Left cardiac atrium (tissue), 4 donors: ENCODE measurements at places on chromosomes 6 and 20.

GRCh38 chr6:166551754-166552495 is 34.6 kb downstream of the RAMACL start:
- no peak for DNase-seq

GRCh38 chr6:25973923-25974555 is 11.4 kb downstream of the TRIM38 start:
- no peak for DNase-seq

DNA sequence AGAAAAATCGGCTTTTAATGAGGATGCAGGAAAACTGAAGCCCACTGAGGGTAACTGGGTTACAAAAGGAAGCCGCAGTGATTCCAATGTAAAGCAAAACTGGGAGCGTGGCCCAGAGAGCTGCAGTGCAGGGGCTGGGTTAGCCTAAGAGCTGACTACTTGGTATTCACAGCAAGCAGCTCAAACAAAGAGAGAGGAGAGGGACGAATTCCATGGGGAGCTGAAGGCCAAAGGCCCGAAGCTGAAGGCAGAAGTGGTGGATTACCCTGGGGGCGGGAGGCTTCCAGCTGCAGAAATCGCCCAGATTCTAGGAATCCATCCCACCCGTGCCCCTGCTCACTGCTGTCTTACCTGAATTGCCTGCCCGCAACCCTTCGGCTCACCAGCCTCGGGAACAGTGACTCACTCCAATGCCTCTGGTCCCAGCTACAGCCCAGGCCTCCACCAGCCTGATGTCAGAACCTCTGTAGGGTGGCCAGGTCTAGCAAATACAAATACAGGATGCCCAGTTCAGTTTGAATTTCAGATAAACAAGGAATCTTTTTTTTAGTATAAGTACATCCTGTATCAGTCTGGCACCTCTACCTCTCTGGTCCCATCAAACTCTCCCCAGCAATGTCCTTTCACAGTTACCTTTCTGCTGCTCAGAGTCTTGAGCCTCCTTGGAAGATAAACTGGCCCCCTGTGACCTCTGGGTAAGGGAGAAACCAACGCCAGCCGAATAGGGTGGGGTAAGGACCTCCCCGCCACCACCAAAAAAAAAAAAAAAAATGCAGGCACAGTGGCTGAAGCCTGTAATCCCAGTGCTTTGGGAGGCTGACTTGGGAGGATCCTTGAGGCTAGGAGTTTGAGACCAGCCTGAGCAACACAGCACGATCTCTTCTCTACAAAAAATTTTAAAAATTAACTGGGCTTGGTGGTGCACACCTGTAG is 14.6 kb upstream of the ZMYND8 start:
- DNase-seq = no peak

DNA sequence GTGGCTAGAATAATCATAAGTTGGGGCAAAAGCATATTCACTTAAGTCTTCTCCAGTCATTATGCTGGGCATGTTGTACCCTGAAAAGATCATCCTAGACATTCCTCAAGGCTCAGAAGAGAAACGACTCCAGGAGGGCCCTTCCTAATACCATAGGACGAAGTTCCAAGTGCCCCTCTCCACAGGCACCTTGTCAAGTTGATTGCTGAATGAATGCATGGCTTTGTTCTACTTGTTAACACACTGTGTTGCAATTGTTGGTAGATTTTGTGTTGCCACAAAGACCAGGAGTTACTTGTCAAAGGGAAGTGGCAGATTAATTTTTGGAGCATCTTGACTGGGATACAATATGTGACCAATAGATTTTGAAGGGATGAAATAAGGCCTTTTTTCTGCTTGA is 194.3 kb upstream of the SMLR1 start:
- DNase-seq = no peak

DNA sequence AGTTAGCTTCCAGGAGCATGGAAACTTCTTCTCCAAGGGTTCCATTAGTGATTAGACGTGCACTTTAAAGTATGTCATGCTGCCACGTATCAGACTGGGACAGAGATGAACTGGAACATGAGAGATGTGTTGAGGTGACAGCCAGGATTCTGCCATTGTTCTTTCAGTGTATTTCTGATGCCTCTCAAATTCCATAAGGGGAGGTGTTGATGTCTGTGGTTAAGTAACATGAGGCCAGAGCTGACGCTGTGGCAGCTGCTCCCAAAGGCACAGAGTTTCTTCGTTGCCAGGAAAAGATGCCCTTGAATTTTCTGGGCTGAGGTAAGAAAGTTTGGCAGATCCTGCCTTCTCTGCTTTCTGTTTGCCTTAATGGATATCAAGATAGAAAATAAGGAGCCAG is 63.5 kb downstream of the TRMT6 start:
- DNase-seq = peak; percentile 26

GRCh38 chr6:131244942-131245341 is 109.7 kb downstream of the AKAP7 start:
- no peak for DNase-seq

DNA sequence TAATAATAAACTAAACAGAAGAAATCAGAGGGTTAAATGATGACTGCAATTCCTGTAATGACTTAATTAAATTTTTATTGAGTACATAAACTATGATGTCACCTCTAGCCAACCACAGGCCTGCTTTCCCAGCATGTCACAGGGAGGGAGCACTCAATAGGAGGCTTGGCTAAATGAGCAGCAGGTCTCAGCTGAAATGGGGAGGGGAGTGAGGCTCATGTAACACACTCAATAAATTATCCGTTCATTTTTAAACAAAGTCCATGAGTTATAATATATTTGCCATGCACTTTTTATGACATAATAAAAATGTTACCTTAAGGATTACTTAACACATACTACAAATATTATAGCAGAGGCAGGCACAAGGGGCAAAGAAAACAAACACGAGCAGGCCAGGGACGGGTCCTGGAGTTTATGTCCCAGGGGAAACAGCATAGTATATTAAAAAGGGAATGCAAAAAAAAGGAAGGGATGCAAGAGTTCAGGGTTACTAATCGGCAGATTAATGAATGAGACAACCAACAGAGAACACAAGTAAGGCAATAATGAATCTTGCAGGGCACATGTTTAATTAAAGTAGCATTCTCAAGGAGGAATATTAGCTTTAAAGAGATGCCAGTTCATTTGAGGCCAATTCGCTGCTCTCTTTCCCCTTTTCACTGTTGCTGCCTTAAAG is 27.1 kb upstream of the FAM83C start:
- DNase-seq = no peak

GRCh38 chr6:70180901-70181599 is 121.8 kb downstream of the COL9A1 start:
- DNase-seq = no peak

- no peak for DNase-seq
Measured at GRCh38 chr6:163253556-163254213, 160.8 kb upstream of the QKI start.

DNA sequence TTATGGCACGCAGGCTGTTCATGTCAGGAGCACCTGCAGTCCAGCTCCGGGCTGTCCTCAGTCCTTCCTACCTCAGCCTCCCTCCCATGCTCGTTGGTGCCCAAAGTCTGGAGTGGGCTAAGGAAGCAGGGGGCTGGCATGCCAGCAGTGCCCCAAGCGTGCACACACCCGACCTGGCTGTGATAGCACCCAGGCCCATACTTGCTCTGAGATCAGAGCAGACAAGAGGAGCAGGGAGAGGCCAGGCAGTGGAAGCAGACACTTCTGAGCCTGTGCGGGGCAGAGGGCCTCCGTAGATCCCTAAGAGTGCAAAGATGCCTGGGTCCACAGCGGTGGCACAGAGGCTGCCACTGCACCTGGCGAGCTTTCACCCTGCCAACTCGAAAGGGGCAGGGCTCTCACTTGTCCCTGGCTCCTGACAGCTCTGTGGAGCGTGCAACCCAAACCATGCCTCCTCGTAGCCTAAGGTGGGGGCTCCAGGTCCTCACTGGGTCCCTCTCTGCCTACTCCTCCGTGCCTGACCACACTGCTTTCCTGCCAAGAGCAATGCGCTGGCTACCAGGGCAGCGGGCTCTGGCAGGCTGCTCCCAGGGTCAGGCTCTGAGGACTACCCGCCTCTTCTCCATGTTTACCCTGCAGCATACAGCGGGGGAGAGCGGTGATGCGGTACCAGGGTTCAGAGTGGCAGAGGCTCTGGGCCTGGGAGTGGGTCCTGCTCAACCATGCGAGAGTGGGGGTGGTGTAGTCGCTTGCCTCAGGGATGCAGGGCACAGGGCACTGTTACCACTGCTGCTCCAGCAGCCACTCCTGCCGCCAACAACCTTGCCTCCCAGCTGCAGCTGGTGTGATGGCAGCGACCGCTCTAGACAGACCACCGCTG is 59.5 kb downstream of the MANEA start:
- no peak for DNase-seq

GRCh38 chr6:154579046-154579445 is 68.6 kb upstream of the CNKSR3 start:
- DNase-seq = no peak

DNA sequence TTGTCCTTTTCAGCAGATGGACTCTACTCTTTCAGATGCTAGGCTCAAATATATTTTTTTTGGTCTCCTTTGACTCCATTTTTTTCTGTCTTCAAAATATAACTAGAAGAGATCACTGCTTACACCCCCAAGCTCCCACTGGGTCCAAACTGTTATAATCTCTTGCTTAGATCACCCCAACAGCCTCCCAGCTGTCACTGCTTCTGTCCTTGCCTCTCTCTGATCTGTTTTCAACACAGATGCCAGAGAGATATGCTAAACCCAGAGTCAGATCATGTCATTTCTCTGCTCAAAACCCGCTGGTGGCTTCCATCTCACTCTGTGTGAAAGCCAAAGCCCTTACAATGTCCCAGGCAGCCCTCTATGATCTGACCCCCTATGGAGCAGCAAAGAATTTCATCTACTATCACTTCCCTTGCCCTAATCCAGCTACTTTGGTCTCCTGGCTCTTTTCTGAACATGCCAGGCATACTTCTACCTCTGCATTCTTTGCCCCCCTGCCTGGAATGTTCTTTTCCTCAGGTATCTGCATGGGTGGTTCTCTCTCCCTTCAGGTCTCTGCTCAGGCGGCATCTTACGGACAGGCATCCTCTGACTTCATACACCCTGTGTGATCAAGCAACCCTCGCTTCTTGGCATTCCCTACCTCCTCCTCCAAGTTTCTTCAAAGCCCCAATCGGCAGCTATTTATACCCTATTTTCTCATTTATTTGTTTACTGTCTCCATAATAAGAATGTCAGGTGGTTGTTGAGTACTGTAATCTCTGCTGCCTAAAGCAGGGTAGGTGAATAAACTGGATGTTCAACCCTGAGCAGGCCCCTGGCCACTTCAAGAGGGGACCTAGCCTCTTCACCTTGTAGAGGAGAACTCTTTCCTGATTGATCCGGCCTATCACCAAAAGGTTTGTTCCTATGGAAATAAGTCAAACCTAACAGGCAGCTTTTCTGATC is 43.6 kb upstream of the SLC4A11 start:
- no peak for DNase-seq

GRCh38 chr20:36384022-36384619 is 78.0 kb downstream of the DLGAP4 start:
- DNase-seq = no peak
